ENCODE measurements at places on chromosomes 7 and 10.

DNA sequence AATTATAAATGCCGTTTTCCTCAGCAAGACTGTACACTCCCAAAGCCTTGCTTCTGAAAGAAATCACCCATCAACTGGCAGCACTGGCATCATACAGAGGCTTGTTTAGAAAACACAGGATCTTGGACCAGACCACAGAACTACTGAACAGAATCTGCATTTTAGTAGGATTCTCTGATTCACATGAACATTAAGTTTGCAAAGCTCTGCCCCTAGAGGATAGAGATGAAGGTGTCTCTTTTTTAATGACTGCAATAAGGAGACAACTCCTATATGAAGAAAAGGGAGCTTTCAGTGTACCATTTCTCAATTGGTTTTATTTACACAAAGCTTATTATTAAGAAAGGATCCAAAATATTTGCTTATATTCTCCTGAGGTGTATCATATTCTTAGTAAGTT, 172.7 kb downstream of the AGMO start:
- peak; percentile 56 for DNase-seq

DNA sequence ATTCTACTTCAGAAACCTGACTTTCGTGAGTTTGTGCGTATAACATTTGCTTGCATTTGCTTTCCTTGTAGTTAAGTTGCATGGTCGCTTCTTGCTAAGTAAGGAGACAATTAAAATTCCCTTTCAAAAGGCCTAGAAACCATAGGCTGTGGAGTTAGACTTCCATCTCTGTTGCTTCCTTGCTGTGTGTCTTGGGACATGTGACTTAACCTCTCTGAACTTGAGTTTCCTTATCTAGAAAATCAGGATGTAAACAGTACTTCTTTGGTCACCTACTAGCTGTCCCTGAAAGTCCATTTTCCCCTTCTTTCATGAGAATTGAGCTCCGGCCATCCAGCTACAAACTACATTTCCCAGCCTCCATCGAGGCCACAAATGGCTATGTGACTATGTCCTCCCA, 89.2 kb downstream of the ITIH5 start:
- DNase-seq = no peak

DNA sequence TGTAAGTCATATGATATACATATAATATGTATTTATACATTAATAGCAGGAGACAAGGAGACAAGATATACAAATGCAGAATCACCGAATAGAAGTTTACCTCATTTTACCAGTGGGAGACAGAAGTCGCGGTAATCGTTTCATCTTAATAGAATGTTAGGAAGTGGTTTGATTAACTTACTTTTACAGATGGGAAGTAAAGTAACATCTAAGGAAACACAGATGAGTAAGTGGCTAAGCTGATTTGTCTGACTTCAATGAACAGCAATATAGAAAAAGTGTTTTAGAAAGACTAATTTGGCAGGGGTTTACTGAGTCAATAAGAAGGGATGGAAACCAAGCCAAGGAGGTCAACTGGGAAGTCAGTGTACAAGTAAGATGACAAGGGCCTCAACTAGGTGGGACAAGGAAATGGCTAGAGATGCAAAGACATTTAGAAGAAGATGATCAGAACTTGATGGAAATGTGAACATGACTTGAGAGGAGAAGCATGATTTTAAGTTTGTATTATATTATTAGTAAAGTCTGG, 36.2 kb upstream of the FAM133B start:
- DNase-seq = no peak

- DNase-seq = no peak
These were observed 34.3 kb downstream of the CDCA7L start for GRCh38 chr7:21911341-21911875.

DNA sequence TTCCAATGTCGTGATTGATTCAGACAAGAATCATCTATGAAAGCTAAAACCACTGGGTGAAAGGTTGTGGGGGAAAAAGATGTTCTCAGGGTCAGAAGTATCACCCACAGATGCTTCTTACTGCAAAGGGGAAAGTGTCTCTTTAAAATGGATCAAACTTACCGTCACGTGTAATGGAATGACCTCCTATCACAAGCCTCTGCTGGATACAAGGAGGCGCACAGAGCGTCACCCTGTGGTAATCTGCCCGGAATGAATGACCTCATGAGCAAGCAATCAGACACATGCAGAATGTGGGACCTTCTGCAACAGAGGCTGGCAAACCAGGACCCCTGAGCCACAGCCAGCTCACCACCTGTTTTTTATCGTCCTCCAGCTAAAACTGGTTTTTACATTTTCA, 33.0 kb downstream of the WIPF3 start:
- peak; percentile 30 for DNase-seq

DNA sequence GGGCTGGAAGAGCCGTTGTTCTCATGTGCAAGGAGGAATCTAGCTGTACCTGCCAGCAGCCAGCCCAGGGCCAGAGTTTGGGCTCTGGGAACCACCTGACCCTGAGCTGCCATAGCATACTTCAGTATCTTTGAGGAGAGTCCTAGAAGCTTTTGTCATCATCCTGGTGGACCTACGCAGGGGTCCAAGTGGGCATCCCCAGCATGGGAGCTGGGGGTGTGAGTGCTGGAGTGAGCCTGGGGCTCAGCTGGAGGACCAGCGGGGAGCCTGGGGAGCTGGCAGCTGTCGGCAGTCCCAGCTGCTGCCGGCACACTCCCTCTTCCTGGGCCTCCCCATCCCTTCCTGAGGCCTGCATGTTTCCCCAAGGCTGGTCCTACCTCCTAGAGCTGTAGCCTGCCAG, 32.5 kb downstream of the C10orf105 start:
- peak; percentile 82 for DNase-seq

DNA sequence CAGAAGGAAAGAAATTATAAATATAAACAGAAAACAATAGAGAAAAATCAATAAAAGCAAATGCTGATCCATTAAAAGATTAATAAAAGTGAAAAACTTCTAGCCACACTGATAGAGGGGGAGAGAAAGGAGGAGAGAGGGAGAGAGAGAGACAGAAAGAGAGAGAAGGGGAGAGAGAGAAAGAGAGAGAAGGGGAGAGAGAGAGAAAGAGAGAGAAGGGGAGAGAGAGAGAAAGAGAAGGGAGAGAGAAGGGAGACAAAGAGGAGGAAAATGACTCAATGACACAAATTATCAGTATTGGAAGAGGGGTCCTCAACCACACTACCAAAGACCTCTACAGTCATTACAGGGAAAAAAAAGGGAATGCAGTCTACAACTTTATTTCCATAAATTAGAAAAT, 94.4 kb upstream of the VIPR2 start:
- DNase-seq = no peak

- no peak for DNase-seq
These were observed 69.3 kb downstream of the LRRC4 start for GRCh38 chr7:127961786-127962453.

- no peak for DNase-seq
These were observed 39.4 kb downstream of the ADRB1 start for GRCh38 chr10:114083040-114083439.

DNA sequence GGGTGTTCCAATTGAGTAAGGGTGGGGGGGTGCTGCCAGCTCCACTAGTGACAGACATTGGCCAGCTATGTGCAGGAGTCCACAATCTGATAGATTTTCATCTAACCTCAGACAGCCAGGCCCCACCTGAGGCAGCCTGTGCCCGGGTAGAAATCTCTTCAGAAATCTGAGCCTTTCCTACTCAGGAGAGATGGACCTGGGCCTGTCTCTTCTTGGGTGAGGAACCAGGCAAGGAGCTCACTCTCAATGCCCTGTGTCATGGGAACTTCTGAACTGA, 86.9 kb downstream of the UBE2H start:
- no peak for DNase-seq

DNA sequence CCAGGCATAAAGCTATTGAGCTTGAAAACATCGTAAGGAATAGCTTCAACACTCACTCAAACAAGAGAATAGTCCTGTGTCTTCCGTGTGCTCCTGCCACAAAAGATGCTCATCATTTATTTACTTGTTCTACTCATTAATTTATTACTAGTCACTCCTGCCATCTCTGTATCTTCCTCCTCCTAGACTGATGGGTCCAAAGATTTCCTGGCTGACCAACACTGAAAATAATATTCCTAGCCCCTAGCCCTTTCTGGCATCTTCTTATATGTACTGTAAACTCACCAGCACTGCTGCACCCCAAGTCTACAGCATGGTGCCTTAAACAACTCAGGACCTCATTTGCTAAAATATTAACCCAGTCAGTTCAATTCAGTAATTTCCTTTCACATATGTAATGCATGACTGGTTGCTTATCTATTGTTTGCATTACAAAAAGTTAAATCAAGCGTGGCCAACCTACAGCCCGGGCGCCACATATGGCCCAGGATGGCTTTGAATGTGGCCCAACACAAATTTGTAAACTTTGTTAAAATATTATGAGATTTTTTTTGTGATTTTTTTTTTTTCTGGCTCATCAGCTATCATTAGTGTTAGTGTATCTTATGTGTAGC, 86.7 kb upstream of the GSDME start:
- DNase-seq = no peak

DNA sequence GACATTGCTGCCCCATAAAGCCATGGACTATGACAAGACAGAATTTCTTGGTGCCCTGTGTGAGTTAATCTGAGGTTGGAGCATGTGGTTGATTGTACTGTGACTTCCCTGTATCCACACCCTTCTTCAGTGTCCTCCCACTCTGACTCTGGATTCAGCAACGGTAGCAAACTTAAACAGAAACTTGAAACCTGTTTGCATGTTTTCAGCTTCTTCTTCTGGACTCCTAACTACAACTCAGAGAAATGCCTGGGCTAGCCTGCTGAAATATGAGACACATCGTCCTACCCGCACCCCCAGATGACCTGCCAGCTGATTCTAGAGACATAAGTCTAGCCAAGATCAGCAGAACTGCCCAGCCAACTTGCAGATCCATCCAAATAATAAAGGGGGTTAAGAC, 78.4 kb downstream of the IPMK start:
- DNase-seq = no peak

- DNase-seq = no peak
These were observed 713.5 kb downstream of the SORCS1 start for GRCh38 chr10:106450966-106451365.

GRCh38 chr10:61411706-61412105, 41.5 kb downstream of the TMEM26 start:
- DNase-seq = no peak

- DNase-seq = no peak
These were observed 34.1 kb downstream of the WBP1L start for GRCh38 chr10:102777711-102778453.

- no peak for DNase-seq
These were observed 184.0 kb downstream of the CCDC7 start for GRCh38 chr10:32629910-32630309.

GRCh38 chr10:16401416-16401815, 35.4 kb upstream of the PTER start:
- no peak for DNase-seq

DNA sequence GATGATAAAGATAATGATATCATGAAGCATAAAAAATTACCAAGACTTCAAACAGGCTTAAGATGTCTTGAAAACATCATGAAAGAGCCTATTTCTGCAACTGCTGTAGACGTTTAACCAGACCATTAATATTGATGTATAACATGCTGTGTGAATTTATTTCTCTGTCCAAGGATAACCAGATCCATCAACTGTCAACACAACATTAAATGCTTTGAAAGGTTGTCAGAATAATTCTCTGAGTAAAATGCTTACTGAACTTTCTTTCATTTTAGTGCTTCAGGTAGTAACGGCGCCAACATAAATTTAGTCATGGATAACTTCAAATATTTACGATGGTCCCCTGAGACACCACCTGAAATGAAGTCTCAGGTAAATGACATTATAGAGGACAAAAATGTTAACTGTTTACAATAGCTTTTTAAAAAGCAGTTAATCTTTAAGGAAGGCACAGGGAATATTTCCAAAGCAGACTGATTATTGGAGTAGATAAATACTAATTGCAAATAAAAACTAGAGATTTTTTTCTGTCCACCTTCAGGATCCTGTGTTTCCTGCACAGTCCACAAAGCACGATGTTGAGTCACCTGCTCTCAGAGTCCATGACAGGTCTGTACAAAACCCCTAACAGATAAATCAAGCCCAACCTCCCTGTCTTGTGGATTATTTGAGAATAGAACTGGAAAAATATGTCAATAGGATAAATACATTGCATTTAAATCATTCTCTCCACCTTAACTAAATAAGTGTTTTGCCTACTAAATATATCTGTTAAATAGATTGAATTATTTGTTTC, 1213.2 kb downstream of the XPNPEP1 start:
- no peak for DNase-seq

- no peak for DNase-seq
These were observed 873.9 kb upstream of the MBL2 start for GRCh38 chr10:53646525-53646924.

- peak; percentile 78 for DNase-seq
These were observed 567 bp downstream of the GTF2IRD1 start for GRCh38 chr7:74454021-74454924.

DNA sequence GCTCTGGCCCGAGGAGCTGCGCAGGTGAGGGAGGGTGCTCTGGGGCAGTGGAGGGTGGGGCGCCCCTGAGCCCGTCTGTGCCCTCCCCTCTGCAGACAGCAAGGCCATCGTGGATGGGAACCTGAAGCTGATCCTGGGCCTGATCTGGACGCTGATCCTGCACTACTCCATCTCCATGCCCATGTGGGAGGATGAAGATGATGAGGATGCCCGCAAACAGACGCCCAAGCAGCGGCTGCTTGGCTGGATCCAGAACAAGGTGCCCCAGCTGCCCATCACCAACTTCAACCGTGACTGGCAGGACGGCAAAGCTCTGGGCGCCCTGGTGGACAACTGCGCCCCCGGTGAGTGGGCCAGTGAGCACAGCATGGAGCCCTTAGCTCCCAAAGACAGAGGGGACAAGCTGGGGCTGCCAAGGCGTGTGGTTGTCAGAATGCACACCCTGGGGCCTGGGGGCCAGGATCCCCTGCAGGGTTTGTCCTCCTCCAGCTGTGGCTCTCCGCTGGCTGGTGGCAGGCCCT, 5.1 kb downstream of the FLNC start:
- no peak for DNase-seq

GRCh38 chr7:159061209-159061608, 83.5 kb downstream of the VIPR2 start:
- DNase-seq = no peak

DNA sequence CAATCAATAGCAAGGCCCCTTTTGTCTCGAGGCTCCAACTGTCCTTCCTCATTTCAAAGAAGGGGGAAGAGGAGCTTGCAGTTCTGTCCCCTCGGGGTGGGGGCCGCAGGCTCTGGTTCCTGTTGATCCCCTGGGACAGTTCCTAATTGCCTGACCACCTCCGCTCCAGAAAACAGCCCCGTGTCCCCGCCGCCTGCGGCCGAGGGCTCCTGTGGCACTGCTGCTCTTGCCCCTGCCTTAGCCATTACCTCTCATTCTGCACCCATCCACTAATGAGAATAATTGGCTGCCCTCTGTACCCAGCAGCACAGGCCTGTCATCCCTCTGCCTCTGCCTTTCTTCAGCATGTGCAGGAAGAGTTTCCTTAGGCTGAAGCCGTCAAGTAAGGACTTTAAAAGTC, 668.3 kb upstream of the FOXK1 start:
- peak; percentile 40 for DNase-seq

DNA sequence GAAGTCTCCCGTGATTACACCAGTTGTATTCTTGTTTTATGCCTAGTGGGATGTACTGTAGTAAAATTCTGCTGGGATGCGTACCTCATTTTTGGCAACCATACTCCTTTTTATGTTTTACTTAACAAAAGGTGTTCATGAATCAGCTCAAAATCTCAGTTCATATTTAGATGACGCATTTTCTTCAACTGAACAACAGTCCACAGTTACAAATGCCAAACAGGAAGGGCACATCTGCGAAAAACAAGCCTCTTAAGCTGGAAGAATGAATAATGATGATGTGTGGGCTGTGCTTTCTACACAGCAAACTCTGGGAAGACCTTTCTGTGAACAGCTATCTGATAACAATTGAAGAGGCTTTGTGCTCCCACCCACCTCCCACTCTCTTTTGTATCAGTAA, 68.4 kb upstream of the NRBF2 start:
- DNase-seq = no peak
